ENCODE measurements at places on chromosomes 5 and 9.
A peak's percentile ranks its signal among the peaks of the same experiment; 100 is the strongest.

- DNase-seq = no peak
Observed at GRCh38 chr5:3997670-3998069, 402.0 kb downstream of the IRX1 start.

- DNase-seq = no peak
Observed at GRCh38 chr5:179307931-179308471, 37.3 kb downstream of the ADAMTS2 start.

GRCh38 chr5:123387313-123387712 lies 35.9 kb downstream of the CEP120 start:
- DNase-seq = no peak

- no peak for DNase-seq
Observed at GRCh38 chr9:73579823-73580222, 428.2 kb downstream of the ANXA1 start.

DNA sequence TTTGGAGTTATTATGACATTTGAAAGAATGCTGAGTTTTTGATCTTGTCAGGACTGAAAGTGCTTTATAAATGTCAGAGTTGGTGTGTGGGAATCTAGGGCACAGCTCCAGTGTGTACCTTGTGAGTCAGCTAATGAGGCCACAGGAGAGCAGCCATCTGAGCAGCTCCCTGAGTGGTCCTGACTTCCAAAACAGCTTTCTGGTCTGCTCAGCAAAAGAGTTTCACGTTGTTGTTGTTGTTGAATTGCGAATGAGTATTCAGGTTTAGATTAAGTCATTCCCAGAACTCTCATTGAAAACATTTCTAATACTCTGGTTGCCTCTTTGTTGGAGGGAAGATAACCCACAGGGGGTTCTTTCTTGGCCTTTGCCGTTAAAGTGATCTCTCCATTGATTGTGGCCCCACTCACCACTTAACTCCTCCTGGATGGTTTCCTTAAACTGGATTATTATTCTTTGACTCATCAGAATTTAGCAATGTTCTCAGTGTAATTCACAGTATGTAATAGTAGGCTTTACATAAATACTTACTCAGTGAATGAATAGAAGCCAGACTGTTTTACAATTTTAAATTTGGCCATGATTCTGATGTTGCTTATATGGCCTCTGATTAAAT lies 125.1 kb upstream of the SGCD start:
- DNase-seq = no peak

DNA sequence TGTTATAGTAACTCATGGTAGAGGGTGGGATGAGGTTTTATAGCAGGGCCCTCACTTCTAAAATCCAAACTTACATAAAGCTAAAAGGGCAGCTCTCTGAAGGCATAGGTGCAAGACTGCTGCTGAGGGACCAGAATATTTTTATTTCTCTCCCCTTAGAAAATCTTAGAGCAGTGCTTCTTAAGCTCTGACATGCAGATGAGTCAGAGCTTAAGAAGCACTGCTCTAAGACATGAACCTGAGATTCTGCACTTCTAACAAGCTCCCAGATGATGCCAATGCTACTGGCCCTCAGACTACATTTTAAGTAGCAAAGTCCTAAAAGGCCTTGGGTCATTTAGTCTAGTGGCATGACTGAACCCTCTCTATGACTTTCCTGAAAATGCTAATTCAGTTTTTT lies 97.6 kb upstream of the SPRY4 start:
- DNase-seq = no peak

GRCh38 chr9:73157811-73158210 lies 6.1 kb downstream of the ANXA1 start:
- no peak for DNase-seq

DNA sequence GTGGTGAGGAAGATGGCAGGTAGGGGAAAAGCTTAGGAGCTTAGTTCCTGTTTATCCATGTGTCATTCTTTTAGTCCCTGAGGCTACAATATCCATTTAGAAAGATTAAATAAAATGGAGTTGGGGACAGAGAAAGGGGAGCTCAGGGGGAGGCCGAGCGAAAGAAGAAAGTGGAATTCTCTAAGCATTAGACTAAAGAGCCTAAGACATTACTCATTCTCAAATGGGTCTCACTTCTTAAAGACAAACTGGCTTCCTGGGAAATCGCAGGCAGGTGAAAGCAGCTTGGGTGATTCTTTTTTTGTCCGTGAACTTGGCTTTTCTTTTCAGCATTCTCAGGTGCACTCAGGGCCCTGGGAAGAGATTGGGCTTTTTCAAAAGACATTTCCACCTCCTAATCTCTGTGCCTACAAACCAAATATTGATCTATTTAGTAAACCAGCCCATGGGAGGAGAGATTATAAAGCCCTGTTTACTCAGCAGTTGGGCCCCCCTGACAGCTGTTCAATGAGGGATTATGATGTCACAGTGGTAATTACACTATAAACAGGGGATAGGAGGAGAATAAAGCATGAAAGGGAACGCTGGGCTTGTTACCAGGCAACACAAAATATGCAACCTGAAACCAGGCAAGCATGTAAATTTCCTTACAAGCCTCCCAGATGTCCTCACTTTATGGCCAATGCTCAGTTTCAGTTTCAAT lies 584.0 kb downstream of the ACTL7B start:
- no peak for DNase-seq

DNA sequence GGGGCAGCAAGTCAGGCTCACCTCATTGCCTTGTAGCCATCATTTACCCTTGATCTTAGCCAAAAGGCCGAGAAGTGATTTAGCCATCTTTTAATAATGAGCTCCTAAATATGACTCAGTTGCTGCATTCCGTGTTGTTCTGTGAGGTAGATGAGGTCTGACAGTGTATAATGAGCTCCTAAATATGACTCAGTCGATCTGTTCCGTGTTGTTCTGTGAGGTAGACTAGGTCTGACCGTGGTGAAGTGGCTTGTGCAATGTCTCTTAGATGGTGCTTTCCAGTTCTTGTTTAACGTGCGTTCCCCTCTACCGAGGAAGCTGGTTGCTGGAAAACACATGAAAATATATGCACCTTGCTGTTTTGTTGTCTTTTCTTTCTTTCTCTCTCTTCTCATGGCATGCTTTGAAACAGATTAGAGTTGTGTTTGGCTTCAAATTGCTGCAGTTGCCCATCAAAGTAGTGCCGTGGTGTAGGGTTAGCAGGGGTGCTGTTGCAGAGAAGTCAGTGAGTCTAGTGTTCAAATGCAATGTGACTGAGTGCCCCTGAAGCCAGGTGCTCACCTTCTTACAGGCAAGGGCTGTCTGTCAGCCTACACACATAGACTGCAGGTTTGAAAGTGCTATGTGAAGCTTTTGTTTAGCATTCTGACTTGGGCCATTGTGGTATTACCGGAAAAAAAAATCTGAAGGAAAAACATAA lies 118.6 kb downstream of the KDM4C start:
- no peak for DNase-seq

GRCh38 chr5:33311893-33312292 lies 128.9 kb upstream of the TARS1 start:
- no peak for DNase-seq

GRCh38 chr9:136808075-136808805 lies 492 bp downstream of the RABL6 start:
- DNase-seq = peak; percentile 17

GRCh38 chr5:58011301-58011700 lies 448.6 kb downstream of the PLK2 start:
- no peak for DNase-seq

- no peak for DNase-seq
Observed at GRCh38 chr5:12358371-12359090, 454.3 kb upstream of the CTNND2 start.

- no peak for DNase-seq
Observed at GRCh38 chr5:108503986-108504385, 122.1 kb upstream of the FBXL17 start.
